ENCODE measurements at places on chromosomes 12 and 14.
A peak's percentile ranks its signal among the peaks of the same experiment; 100 is the strongest.

- DNase-seq = peak; percentile 45
Observed at GRCh38 chr14:60721326-60722106, 2.6 kb downstream of the SIX4 start.

DNA sequence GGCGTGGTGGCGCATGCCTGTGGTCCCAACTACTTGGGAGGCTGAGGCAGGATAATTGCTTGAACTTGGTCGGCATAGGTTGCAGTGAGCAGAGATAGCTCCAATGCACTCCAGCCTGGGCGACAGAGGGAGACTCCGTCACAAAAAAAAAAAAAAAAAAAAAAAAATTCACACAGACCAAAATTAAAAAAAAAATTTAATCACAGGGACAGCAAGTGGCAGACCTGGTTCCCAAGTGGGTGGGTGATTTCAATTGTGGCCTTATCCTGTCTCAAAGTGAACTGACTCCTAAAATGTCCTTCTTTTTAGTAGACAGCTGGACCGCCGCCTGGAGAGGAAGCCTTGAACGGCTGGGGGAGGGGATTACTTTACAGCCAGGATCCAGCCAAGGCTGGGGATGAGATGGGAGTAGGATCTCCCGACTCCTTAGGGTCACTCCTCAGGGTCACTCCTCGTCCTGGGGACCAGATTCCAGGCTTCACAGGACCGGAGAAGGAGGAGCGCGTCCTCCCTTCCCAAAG lies 1.5 kb upstream of the KCNH3 start:
- DNase-seq = no peak

GRCh38 chr14:52961060-52961639 lies 10.3 kb upstream of the FERMT2 start:
- DNase-seq = peak; percentile 42

- no peak for DNase-seq
Observed at GRCh38 chr14:75783602-75784313, 122.7 kb downstream of the TTLL5 start.

DNA sequence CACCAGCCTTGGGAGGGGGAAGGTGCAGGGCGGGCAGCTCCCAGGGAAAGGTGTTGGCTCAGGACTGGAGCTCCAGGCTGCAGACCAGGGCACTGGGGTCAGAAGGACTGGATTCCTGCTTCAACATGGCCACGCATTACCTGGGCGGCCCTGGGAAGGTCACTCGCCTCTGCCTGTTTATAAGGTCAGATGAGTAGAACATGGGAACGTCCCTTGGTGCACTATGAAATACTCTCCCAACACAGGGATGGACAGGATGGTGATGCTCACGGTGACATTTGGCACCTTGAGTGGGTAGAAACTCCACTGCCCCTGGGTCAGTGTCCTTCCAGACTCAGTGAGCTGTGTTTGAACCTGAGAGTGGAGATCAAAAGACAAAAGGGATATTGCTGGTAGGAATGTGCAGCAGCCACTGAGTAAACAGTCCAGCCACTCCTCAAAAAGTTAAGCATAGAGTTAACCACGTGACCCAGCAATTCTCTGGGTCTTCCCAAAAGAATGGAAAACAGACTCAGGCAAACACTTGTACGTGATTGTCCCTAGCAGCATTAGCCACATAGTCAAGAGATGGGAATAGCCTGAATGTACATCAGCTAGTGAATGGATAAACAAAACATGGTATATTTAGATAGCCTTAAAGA lies 9.1 kb upstream of the BDKRB2 start:
- no peak for DNase-seq

DNA sequence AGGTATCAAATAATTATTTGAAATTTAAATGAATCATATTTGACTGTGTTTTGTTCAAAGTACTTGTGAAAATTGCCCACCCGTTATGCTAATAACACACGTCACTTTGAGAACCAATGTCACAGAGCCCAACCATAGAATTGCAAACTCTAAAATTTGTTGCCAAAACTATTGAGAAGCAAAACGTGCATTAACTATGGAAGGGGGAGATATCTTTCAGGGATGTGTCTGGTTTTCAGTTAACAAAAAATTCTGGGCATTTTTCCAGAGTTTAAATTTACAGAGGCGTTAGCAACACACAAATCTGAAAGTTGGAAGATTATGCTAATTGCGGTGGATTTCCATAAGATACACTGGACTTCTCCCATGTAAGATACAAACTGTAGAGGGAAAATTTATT lies 371.8 kb upstream of the E2F7 start:
- no peak for DNase-seq

DNA sequence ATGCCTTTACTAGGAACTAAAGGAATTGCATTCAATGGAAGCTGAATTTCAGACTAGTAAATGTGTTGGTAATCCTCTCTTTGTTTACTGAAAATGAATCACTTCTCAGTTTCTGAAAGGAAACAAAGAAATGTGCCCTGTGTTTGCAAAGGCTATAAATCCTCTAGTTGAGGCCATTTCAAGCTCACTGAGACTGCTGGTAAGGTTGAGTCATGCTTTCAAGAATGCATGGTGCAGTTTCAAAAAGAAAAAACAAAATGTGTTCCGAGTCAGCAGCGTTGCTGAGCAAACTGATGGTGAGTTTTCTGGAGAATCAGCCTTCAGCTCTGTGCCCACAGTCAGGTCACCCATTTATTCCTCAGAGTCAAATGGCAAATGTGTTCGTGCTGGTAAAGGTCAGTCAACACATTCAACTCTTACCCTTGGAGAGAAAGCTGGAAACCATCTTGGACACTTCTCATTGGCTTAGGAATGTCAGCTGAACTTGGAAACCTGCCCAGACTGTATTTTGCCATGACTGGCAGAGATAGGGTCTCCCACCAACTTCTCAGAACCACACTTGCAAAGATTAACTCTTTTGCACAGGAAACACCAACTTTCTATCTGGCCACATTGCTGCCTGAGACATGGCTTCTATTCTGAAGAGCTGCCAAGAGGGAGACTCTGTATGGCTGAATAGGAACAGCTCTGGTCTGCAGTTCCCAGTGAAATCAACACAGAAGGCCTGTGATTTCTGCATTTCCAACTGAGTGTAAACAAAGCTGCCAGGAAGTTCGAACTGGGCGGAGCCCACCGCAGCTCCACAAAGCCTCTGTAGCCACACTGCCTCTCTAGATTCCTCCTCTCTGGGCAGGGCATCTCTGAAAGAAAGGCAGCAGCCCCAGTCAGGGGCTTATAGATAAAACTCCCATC lies 484.4 kb downstream of the ATP23 start:
- DNase-seq = peak; percentile 51

GRCh38 chr12:109451400-109451799 lies 25.7 kb downstream of the KCTD10 start:
- no peak for DNase-seq

DNA sequence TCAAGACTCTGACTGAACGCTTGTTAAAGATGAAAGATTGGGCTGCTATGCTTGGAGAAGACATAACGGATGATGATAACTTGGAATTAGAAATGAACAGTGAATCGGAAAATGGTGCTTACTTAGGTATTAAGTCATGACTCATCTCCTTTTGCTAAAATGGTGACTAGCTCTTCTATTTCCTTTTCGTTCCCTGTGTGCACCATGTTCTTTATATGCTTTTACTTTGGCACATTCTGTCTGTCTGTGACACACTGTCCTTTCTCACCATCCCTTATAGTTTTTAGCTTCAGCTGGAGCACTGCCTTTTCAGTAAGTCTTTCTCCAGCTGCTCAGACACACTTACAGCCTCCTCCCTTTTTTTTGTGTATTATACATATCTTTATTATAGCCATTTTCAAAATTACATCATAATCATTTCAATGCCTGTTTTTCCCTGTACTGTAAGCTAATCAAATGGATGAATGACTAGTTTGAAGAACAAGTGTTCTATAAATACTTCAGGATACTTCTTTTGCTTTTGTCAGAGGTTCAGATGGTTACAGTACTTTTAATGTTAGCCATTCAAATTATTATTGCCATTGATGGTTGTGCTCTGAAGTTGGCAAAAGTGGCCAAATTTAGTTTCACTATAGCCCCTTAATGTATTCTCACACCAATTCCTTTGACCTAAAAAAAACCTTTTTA lies 68.6 kb downstream of the MIA2 start:
- no peak for DNase-seq

DNA sequence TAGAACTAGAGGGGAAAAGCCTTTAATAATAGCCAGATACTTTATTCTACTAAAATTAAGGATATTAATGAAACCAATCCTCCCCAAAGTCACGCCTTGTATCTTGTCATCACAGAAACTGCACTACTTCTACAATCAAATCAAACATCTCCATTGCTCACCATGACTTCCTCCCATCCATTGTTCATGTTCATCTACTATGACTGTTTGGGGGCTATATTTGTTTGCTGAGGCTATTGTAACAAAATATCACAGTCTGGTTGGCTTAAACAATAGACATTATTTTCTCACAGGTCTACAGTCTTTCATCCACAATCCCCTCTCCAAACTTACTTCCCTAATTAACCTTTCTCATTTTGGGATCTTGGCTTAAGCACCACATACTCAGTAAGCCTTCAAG lies 193.6 kb upstream of the FSCB start:
- DNase-seq = no peak

DNA sequence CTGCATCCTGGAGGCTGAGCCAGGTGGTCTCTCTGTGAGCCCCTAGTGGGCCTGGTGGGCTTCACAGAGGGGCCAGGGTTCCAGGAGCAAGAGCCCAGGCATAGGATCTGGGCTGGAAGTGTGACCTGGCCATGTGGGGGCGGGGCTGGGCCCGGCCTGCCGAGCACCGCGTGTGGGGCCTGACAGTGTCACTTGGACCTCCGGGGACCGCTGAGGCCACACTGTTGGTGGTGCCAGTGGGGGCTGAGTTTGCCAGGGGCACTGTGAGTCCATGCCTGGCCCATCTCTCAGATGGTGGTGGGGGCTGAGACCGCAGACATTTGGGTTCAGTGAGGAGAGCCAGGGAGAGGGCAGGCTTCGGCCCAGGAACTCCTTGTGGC lies 5.2 kb downstream of the FBRSL1 start:
- no peak for DNase-seq

GRCh38 chr12:32248441-32249140 lies 141.9 kb downstream of the BICD1 start:
- DNase-seq = no peak

GRCh38 chr14:30299915-30300314 lies 259.0 kb upstream of the G2E3 start:
- no peak for DNase-seq

GRCh38 chr14:69312608-69313007 lies 52.6 kb downstream of the GALNT16 start:
- no peak for DNase-seq

- DNase-seq = peak; percentile 19
Observed at GRCh38 chr12:88325076-88325815, 183.1 kb downstream of the TMTC3 start.

DNA sequence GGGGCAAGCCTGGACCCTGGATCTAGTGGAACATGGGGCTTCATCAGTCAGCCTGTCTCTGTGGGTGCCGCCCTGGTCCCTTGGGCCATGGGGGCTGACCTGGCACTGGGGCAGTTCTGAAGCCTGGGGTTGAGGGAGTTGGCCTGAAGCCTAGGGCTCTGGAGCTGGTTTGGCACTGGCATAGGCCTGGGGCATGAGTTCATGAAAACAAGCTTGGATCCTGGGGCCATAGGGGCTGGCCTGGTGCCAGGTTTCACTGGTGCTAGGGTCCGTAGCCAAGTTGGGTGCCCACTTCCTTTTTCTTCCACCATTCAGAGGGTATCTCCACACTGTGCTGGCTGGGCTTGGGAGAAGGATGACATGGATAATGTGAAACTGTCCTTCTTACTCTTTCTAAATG lies 26.6 kb upstream of the ANO4 start:
- no peak for DNase-seq

DNA sequence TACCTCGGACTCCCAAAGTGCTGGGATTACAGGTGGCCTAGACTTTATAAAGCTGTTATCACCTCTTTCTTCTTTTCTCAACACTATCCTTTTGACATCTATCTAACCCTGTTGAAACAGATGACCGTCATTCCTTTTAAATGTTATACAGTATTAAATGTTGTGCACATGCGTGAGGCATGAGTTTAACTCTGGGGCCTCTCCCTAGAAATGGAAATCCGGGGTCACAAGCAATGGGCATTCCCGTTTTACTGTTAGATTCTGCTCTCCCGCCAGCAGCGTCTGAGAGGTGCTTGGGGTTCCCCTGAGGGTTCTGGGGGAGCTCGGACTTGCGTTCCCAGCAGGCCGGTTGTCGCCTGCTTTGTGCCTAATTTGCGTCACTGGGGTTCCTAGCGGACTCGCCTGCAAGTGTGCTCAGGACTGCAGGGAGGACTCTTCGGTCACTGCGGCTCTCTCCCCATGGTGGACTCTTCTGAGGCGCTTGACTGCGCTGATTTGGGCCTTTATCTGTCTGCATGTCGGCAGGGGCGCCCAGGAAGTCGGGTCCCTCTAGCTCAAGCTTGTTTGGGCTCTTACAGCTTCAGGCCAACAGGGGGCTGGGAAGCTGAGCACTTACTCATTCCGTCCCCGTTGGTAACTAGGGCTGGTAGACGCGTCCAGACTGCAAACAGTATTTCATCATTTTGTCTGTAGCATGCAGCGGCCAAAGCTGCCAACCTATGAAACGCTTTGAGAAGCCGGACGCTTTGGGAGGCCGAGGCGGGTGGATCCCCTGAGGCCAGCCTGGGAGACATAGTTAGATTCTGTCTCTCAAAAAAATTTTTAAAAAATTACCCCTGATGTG lies 1.2 kb upstream of the RAN start:
- DNase-seq = peak; percentile 56

DNA sequence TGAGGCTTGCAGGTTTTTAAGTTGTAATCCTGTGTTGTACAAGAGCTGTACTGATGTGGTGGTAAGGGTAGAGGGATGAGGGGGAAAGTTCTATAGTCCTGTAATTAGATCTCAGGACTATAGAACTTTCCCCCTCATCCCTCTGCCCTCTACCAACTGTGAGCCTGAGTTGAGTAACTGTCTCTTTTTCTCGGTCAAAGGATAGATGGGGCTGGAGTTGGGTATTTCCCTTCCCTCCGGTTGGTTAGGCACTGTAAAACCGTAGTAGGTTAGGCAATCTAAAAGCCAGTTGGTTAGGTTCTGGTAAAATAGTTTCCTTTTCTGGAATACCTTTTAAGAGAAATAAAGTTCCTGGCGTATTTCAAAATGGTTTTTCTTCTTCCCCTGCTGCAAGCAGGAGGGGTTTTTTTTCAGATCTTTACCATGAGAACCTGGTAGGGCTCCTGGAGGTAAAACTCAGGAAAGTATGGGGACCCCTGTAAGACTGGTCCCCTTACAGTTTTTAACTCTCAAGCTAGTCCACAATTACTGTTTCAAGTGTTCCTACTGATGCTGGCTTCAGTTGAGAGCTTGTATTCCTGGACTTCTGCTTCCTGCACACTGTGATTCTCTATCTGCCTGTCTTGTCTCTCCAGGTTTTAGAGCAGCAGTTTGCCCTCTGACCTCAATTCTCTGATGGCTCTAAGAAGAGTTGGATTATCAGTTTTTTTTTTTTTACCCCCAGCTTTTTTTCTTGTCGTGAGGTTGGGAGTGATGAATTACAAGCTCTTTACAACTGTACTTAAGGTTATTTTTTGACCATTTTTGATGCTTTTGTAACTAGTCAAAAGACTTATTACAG lies 58.7 kb downstream of the FUT8 start:
- DNase-seq = no peak

GRCh38 chr14:46054526-46054925 lies 597.1 kb downstream of the RPL10L start:
- no peak for DNase-seq

- DNase-seq = peak; percentile 31
Observed at GRCh38 chr12:24991209-24992049, 42.5 kb upstream of the BCAT1 start.

Data from H54 (cell line).